NCI-H2081 (cell line): ENCODE measurements at places on chromosomes 2 and 18.

DNA sequence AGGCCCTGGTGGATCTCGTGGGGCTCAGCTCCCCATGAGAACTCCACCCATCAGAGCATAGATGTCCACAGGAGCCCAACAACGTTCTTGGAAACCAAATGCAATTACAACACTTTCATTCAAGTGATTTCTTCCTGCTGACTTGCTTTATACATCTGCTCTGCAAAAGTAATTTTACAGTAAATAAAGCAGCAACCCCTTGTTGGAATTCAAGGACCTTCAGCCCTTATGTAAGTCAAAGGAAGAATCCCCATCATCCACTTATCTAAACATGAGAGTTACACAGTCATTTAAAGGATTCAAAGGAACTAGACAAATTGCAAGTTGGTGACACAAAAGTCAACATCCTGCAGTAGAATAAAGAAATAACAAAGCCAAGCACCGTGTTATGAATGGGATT is 17.1 kb upstream of the ANTXR1 start:
- DNase-seq: no peak

DNA sequence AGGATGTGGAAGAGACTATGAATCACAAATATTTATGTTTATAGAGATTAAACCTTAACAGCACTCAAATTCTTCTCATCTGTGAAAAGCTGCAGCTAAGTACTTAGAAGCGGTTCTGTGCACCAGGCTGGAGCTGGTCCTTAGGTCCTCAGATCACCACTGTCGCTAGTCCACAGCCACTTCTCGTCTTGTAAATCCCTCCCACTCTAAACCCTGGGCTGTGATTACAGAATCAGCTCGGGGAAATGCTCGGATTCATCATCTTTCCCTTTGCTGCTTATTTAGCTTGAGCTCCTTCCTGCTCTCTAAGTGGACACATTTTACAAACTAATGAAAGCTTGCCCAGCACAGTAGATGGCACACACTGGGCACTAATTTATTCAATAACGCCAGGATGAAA is 61.7 kb downstream of the RNF152 start:
- DNase-seq: no peak

DNA sequence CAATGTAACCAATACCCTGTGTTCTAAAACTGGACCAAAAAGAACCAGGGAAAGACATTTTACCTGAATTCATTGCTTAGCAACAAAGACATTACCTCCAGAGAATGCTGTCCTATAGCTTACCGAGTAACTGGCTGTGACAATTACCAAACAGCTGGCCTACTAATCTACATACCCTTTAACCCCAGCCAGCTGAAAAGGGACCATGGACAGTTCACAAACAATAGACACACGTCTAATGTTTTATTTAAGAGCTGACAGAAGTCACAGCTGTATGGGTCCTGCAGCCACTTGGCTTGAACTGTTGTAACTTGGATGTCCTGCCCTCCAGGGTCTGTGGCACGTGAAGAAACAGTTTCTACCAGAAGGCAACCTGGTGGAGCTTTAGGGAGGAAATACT is 130.1 kb upstream of the EFEMP1 start:
- peak; percentile 36 for DNase-seq

- DNase-seq: no peak
Observed at GRCh38 chr2:20600756-20601325, 50.1 kb downstream of the HS1BP3 start.

DNA sequence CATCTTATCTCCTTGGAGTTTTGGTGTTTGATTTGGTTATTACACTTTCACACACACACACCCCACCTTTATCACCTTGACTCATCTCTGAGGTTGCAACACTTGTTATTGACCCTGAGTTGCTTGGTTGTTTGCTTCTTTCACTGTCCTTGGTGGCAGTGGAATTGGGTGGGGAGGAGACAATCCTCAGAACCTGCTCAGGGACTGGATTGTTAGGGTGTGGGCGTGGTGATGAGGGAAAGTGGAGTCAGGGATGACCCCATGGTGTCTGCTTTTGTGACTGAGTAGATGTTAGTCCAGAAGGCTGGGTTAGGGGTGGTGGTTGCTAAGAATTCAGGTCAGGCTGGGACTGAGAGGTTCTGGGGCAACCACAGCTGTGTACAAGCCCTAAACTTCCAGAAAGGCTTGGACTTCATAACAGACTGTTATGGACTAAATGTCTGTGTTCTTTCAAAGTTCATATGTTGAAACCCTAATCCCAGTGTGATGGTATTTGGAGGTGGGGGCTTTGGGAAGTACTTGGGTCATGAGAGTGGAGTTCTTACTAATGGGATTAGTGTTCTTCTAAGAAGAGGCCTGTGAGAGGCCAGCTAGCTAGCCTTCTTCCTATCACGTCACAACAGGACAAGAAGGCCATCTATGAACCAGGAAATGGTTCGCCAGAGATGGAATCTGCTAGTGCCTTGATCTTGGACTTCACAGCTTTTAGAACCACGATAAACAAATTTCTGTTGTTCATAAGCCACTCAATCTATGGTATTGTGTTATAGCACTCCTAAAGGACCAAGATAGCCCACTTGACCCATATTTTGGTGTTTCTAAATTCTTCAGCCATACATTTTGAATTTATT is 3.4 kb upstream of the DIS3L2 start:
- DNase-seq: no peak

DNA sequence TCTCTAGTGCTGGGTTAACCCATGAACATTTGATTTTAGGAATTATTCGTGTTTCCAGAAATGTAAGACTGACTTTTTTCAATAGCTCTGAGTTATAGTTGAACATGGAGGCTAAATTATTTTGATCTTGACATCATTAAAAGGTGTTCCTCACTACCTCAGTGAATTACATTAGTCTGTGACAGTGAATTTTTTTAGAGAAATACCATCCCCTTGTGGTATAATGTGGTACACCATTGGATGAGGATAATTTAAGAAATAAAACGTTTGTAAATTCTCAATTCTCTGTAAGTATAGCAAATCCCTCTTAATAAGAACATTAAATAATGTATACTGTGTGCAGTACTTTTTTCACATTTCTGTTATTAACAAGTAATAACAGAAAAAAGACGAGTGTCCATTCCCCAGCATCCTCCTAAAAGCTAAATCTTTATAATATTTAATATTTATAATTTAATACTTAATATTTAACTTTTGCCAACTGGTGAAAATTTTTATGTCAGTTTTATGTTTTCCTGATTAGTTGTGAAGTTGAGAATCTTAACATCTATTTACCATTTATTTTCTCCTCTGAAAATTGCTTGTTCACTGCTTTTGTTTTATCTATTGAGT is 70.3 kb upstream of the CWC22 start:
- DNase-seq: peak; percentile 3

GRCh38 chr18:24790347-24790746 is 329.9 kb downstream of the HRH4 start:
- DNase-seq: no peak

DNA sequence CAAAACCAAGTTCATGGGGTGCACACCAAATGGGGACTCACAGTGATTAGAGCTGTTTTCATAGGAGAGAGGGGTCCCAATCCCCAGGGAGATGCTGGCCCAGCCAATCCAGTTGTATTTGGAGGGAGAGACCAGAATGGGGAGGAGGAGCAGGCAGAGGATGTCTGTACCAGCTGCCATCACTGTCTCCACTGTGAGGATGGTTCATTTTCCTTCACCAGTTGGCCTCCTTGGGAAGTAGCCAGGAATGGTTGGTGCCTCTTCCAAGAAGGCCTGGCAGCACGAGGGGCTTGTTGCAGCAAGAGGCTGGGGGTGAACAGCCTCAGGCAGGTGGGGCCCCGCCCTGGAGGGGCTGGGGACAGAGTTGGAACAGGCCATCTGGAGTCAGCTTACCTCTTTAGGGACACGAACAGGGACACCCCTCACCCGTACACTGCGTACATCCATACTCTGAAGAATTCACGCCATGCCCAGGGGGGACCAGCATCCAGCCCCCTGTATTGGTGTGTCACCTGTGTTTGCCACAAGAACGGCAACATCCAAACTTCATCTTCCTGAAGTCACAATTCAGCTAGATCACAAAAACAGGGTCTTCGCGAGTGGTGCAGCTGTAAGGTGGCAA is 161.7 kb upstream of the ZNF236 start:
- no peak for DNase-seq

DNA sequence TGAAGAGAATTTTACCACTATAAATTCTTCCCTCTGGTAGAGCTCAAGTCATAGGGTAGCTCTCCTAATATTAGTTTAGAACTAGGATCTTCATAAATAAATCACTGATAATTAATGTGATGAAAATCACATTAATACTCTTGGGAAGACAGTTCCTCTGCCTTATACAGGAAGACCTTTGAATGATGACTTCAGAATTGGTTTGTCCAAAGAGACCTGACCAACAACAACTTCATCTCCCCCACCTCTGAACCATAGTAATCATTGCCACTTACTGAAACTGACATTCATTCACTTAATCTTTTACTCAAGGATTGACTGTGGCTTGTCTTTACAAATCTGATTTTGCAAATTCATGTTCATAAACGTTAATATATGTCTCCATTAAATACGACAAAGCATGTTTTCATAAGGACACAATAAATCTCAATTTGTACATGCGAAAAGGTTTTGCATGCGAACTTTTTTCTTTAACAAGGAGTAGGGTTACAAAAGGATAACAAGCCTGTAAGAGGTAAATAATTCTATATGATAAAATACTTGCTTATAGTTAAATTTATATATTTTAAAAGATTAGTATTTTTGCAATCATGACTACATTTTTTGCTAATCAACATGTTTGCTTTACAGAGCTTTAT is 61.4 kb downstream of the LRP1B start:
- no peak for DNase-seq

DNA sequence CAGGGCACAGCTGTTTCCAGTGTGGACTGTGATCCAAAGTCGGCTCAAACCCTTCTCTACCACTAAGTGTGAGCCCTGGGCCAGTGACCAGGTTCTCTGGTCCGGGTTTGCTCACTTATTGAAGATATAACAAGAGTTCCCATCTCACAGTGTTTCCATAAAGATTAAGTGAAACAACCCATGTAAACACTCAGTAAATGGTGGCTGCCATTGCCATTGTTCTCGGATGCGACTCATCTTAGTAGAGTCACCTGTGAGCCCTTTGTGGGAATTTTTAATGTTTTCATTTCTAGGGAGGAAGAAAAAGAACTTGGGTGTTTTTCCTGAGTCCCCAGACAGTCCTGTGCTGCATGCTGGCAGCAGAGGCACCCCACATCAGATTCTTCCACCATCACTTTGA is 53.4 kb downstream of the TPGS2 start:
- DNase-seq: no peak

DNA sequence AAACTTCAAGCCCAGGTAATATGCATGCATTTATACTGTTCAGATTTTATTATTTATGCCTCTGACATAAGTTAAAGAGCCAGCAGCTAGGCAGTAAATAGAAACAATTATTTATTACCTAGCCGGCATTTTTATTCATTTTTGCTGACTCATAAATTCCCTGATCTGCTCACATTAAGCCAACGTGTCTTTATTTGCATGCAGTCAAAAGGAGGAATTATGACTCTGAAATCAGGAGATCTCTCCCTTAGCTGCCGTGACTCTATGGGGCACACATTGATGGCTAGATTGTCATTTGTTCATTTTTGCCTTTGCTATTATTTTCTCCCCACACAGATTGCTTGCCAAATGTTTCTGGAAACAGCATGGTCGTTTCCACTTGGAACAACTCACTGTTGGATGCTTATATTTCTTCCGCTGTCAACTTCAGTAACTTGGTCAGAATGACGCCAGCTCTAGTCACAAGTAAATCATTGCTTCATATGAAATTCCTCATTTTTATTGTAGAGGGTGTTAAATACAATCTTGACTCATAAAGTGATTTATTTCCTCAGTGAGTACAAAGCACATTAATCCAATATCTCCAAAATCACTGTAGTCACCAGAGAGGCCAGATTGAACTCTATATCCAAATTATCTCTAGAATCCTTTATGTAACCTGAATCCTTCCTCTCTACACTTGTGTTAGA is 15.9 kb upstream of the ZBTB14 start:
- DNase-seq: no peak

DNA sequence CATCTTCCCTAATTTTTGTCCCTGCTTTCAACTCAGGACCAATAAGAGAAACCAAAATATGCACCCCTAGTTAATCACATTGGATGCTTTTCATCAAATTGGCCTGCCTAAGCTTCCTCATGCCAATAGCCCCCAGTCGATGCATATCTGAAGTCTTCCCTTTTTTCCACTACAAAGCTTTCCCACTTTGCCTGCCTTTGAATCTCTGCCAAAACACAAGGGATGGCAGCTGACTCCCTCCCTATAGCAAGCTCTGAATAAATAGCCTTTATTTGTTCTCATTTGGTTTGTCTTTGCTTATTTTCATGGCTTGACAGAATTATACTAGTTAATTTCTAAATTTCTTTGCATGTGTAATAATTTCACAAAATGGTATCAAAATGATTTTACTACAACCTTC is 621.2 kb downstream of the MBD2 start:
- no peak for DNase-seq

DNA sequence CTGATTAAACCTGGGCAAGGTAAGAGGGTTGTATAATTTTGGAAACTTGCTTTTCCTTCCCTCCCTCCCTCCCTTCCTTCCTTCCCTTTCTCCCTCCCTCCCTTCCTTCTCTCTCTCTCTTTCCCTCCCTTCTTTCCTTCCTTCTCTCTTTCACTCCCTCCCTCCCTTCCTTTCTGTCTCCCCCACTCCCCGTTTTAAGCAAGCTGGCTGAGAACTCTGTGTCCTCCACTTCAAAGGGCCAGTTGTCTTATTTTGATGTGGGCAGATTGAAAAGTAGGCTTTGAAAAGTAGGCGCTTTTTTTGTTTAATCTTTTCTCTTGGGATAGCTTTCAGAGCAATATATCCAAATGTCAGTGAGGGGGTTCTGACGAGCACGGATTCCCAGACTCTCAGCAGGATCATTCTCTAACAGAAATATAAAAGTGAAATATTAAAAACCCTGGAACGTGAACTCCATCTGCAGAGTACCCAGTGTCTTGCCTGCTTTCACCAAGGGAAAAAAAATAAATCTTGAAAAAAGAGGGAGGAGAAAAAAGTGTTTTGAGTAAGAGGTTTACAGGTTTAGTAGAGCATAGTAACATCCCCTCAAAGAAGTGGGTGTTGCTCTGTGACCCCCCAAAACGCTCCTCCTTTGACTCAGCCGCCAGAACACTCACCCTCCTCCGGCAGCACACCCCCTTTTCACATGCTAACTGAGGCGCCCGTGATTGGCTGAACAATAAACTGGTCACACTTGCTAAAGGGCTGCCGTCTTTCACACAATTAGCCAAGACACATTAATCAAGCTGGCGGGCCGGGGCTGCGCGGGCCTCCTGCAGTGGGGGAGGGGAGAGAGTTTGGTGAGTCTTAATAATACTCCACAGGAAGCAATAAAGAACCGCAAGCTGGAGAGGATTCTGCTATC is 52.2 kb downstream of the CDK15 start:
- no peak for DNase-seq

DNA sequence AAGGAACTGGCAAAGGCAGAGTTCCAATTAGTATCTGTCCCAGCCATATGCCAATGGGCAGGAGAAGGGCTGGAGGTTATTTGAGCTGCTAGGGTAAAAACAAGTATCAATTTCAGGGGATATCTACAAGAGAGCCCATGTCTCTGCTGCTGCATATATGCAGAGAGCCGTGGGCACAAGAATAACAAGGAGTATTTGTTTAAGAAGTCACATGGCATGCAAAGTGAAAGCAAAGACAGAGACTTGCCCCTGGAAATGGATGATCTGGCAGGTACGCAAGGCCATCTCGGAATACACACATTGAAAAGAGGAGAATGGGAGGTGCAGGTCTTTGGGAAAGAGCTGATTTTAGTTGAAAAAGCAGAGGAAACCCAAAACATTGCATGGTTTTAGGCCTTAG is 170.6 kb downstream of the EVA1A start:
- DNase-seq: no peak

GRCh38 chr2:211793690-211794089 is 744.9 kb downstream of the ERBB4 start:
- no peak for DNase-seq

GRCh38 chr2:68272246-68272994 is 20.1 kb upstream of the PPP3R1 start:
- no peak for DNase-seq
